Stimulated activated CD8-positive, alpha-beta memory T cell treated with anti-CD3 and anti-CD28 coated beads, Interleukin-15, amount 100 ng/mL, for 1 hour (primary cell): ENCODE measurements at places on chromosomes 4 and X.

GRCh38 chrX:9698576-9698975 lies 67.1 kb downstream of the GPR143 start:
- DNase-seq, result no peak

DNA sequence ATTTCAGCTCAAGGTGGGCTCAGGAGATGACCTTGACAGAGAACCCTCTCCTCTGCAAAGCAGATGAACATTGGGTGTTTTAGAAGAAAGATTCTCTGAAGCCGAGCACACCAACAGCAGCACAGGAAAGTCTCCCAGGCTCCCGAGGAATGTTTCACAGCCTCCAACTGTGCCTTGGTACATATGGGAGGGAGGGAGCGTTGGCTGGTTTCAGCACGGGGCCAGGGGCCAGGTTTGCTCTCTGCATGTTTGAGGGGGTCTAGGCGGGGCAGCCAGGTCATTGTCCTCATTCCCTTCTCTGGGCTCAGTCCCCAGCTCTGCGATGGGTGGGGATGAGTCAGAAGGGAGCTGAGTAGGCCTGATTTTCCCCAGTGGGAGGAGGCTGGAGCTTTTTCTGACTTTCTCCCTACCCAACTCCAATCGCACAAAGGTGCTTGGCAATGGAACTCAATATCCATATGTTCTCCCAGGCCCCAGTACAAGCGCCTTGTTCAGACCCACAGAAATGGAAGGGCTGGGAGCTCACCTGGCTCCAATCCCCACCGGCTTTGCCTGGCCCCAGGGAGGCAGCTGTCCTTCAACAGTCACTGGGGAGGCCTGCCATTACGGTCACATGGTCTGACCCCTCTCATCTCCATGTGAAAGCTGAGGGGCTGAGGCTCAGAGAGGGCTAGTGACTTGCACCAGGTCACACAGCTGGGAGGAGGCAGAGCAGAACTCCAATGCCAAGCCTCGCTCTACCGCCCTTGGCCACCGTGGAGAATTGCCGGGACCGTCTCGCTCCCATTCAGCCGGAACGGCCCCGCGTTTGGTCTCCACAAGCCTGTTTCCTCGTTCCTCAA lies 108.4 kb upstream of the AFAP1 start:
- no peak for DNase-seq

DNA sequence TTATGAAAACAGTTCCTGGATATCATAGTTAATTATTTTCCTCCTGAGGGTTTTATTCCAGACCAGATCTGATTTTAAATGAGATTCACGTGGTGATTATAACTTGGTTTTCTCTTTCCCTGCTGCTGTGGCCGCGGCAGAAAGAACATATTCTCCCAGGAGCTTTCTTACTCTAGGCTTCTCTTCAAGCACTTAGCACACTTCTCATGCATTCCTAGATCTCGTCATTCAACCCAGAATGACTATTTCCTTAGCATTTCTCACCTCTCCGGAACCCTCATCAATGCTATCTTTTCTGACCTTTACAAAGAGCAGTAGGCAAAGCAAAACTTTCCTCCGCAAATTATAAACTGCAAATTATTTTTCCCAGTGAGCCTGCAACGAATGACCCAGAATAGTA lies 122.9 kb downstream of the GPAT3 start:
- DNase-seq, result no peak

DNA sequence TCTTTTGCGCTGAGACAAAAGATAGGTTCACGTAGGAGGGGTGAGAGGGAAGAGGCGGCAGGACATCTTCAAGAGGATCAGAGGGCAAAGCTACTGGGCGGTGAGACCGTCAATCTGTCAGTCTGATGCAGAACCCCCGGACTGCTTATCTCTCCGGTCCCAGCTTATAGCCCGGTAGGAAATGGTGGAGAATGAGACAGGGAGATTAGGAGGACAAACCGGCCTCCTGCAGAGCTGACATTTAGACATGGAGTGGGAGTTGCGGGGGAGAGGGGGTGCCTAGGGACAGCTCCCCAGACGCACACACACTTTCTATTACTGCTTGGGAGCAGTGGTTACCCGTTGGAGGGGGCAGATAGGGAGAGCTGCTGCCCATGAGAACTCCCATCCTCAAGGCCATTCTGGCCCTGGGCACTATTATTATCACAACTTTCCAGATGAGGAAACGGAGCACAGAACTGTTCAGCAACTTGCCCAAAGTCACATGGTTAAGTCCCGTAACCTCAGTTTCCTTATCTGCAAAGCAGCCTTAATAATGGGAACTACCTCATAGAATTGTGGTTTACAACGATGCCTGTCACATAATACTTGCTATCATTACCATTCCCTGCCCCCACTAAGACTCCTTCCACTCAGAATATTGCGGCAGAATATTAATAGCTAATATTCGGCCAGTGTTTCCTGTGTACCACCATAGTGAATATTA lies 1.1 kb upstream of the HDAC6 start:
- no peak for DNase-seq

DNA sequence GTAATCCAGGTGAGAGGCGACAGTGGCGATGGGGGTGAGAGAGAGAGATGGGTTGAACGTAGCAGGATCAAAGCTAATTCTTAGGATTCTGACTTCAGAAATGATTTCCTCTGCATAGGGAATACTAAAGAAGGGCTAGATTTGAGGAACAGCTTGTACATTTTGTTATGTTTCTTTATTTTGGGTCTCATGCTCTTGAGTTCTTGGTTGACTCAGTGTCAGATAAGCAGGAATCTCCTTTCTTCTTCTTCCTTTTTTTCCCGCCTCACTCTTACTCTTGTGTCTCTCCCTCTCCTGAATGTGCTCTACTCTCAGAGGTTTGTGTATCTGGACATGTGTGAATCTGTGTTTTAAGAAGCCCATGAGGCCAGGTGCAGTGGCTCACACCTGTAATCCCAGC lies 36.4 kb downstream of the FAM193A start:
- no peak for DNase-seq
